Keratinocyte (primary cell): ENCODE measurements at places on chromosomes 12 and 14.

- DNase-seq: peak; percentile 53
Observed at GRCh38 chr12:63978519-63978918, 134.0 kb downstream of the SRGAP1 start.

DNA sequence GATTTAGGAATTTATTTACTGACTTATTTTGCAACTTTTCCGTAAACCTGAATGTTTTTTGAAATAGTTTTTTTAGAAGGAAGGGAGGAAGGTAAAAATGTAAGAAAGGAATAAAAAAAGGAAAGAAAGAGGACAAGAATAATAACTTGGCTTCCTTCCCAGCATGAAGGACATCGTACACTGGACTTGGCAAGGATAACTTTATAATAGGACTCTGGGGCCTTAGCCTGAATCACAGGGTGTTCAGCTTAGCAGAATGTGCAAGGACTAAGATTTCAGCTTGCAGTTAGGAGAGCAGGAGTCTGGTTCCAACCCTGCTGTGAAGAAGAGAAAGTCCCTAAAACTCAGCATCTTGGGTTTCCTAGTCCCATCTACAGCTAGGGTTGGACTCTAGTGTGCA is 1053.3 kb downstream of the VRK1 start:
- no peak for DNase-seq

GRCh38 chr12:100138048-100138802 is 4.4 kb downstream of the BLTP3B start:
- DNase-seq: no peak

GRCh38 chr14:94932589-94932988 is 162.7 kb upstream of the GSC start:
- DNase-seq: no peak

- DNase-seq: no peak
Observed at GRCh38 chr12:46027172-46027571, 36.8 kb upstream of the SCAF11 start.

- peak; percentile 81 for DNase-seq
Observed at GRCh38 chr12:58529897-58530741, 390.2 kb downstream of the LRIG3 start.

DNA sequence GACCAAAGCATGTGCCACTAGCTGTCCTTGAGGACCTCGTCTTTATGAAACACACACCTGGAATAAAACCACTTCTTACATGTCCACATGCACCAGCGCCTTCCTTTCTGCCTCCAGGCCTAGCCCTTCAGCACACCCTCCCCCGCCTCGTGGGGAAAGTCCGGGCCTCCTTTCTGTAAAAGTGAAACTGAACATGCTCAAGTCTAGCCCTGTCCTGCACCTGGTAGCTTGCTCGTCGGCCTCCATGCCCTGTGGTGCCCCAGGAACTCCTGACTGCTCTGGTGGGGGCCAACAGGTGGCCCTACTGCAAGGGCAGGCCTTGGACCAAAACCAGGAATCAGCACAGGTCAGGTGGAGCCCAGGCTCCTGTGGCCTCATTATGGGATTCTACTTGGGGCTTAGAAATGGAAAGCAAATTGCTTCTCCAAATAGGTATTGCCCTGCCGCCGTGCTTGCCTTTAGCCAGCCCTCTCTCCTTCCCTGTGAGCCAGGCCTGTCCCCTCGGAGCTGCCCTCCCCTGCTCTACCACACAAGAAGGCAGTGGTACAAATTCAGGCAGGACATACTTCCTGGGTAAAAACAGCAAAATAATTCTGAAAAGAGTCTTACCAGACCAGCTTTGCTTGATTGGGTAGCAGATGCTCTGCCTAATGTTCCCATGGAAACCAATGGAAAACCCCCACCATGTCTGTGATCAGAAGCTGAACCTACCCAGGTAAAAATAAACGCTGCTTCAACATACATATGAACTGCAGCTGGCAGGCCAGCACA is 43.5 kb downstream of the ERH start:
- no peak for DNase-seq

DNA sequence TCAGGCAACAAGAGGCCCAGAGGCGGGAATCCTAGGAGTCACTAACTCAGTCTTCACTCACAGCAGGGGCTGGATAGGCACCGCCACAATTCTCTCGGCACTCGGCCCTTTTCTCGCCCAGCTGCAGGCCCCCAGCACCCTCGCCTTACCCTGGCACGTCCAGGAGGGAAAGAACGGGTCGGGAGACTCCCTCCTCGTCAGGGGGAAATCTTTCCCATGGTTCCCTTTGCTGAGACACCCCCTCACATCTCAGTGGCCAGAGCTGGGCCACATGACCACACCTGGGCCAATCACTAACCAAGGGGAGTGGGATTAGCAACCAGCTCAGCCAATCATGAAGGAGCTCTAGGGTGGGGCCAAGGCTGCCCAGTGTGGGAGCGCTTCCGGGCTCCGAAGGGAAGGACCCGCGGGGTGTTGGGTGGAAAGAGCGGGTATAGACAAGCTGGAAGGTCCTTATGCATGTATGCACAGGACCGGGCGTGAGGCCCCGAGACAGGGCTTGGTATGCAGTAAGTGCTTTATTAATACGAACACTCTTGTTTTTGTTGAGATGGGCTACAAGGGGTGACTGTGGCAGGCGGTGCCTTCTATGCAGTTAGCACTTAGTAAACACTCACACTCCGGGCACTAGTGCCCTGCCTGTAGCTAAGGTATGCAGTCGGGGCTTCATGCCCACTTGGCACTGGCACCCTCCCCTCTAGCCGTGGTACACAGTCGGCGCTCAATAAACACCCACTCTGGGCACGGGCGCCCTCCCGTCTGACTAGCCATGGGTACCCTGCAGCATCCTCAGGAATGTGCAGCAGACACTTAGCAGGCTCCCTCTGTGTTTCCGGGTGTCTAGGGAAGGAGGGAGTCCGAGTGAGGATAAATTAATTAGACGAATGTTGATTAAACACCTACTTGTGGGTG is 40.3 kb downstream of the ADGRD1 start:
- no peak for DNase-seq

DNA sequence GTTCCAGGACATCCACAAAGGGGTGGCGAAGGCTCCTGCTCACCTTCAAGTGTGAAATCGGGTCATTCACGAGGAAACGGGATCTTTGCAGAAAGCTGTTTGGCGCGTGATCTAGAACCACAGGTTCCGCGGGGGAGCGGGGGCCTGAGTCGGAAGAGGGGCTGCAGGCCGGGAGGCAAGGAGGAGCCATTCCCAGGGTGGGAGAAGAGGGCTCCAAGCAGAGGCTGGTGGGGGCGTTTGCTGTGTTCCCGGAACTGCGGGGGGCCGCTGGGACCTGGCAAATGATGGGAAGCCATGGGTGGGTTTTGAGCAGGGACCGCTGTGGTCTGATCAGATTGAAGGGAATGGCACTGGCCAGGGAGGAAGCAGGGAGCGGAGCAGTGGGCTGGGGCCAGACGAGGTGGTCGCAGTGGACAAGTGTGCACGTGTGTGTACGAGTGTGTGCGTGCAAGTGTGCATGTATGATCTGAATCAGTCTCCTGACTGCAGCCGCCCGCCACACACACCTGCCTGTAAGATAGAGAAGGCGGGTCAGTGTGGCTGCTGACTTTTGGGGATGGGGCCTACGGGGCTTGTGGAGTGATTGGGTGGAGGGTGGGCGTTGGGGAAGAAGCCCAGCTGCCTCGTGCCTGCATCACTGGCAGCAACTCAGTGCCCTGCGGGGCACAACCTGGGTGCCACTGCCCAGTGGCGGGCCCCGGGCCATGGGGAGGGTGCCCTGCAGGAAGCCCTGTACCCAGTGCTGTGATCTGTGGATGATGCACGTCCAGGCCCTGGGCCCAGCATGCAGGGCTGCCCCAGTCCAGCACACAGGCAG is 141.9 kb downstream of the KIF26A start:
- no peak for DNase-seq

DNA sequence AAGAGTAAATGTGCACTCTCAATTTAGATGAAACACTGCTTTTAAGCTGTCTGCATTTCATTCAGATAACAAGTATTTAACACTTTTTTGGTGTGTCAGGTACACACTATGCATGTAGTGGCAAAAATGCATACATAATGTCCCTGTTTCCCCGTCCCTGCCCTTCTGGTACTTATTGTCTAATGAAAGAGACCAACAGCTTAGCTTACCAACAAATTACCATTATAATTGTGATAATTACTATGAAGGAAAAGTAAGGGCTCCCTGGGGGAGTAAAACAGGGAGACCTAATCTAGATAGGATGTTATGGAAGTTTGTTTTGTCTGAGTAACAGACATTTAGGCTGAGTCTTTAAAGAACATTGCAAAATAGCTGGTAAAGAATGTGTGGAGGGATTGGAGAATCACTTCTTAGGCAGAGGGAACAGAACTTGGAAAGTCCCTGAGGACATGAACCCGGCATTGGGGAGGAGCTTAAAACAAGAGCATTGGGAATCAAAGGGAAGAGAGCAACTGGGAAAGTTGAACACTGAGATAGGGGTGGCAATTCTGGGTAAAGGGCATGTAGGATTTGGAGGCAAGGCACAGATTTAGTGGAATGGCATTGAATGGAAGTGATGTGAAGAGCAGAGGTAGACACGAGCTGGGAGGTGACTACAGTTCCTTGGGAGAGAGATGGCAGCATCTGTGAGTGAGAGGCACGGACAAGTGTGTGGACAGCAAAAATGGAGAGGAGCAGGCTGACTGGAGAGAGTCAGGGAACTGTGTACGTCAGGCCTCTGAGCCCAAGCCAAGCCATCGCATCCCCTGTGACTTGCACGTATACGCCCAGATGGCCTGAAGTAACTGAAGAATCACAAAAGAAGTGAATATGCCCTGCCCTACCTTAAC is 181.6 kb downstream of the GRIP1 start:
- DNase-seq: no peak

- no peak for DNase-seq
Observed at GRCh38 chr12:79250186-79250585, 385.6 kb downstream of the SYT1 start.

DNA sequence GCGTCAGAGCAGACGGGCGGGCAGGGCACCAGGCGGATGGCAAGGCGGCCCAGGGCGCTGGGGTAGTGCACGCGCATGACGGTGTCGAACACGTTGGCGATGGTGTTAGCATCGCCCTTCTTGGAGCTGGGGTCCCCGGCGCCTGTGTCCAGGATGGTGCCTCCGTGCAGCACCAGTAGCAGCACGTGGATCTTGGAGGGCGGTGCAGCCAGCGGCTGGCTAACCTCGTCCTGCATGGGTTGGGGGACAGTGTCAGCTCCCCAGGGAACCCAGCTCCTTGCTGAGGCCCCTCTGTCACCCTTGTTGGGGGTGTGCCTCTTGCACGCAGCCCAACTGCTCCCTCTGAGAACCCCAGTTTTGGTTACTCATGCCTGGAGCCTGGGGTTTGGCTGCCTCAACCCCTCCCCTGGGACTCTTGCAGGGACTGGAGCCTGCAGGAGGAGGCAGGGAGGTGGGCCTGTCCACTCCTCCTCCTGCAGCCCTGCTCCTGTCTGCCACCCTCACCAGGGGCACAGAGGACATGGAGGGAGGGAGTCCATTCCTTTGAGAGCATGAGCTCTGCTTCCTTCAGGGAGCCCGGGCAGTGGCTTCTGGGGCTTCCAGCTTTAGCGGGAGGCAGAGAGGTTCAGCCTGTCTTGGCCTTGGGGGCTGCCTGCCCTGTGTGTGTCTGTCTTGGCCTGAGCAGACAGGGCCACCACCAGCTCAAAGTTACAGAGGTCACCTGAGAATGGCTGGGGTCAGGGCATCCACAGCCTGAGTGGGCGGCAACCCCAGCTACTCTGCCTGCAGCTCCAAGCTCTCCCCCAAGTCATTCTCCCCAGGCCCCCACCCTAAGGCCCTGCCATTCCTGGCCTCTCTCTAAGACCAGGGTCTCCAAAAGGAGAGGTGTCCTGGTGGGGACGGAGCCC is 17.1 kb downstream of the ARL6IP4 start:
- DNase-seq: no peak

DNA sequence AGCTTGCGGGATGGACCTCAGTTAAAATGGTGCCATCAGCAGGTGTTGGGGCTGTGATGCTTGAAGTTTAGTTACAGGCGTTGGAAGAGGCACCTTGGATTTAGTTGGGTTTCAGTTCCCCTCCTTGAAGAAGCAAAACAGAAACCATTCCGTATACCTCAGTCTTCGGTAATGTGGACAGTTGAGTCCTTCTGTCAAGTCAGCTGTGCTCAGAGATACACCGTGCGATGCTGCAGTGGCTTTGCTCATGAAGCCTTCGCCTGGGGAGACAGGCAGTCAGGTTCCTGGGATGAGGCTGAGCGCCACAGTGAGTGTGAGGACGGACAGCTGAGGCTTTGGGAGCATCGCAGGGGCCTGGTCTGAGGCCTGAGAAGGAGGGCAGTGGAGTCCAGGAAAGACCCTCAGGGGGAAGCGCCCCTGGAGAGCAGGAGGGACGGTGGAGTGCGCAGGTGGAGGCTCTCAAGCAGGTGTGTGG is 7.4 kb downstream of the RAN start:
- no peak for DNase-seq

- no peak for DNase-seq
Observed at GRCh38 chr12:58767496-58767895, 152.8 kb downstream of the LRIG3 start.

DNA sequence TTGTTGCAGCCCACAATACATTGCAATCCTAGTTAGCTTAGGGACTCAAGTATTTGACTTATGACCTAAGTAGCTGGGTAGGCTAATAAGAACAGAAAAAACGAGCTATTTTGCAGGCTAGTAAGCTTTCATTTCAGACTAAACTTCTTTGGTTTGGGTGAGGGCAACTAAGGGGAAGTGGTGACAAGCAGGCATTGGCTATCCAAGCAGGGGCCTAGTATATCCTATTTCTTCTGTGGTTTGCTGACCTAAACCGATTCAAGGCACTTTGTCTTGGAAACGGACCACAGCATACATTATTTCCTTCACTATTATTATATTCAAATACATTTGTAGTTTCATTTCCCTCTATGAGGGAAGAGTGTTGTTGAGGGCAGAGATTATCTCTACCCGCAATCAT is 21.6 kb upstream of the SLC5A8 start:
- no peak for DNase-seq

DNA sequence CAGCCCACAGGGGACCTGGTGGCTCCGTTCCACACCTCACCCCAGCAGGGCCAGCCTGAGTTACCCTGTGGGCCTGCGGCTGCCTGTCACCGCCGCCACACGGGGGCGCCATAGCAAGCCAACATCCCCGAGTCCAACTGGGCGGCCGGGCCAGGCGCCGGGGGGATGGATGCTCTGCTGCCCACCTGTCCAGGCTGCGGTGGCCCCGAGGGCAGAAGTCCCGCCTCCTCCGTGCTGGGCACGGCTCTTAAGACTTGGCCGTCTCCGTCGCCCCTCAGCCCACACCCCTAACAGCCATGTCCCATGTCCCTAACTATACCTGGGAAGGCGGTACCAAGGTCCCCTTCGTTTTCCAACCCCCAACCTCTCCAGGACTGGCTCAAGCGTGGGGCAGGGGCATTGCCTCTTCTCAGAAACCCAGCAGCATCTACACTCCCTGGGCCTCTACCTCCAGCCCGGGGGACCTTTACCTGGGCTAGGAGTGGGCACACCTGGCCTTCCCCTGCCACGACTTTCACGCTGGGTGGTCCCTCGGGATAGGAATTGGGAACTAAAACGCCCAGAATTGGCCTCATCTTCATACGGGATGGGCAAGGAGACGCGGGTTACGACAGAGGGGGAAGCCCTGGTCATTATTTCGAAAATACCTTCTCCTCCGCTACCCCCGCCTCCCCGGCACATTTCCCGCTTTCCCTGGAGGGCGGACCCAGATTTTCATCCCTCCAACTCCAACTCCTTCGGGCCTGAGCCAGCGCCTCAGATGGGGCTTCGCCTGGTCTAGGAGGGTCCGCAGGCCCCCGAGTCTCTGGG is 1.1 kb upstream of the CYP46A1 start:
- DNase-seq: no peak
